ENCODE measurements at places on chromosomes 1 and 21.
A peak's percentile ranks its signal among the peaks of the same experiment; 100 is the strongest.

DNA sequence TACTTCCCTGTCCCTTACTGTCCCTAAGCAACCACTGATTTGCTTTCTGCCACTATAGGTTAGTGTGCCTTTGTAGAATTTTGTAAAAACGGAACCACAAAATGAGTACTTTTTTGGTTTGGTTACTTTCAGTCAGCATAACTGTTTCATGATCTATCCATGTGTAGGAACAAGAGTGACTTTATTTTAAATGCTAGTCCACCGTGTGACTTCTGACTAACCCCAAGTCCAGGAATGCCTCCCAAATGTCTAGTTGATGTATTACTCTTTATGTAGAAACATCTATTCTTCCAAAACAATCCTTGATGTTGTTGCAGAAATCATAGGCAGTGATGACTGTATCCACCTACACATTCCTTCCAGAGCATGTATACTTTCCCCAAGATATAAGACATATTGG is 21.3 kb downstream of the ATPAF1 start:
- no peak for DNase-seq

DNA sequence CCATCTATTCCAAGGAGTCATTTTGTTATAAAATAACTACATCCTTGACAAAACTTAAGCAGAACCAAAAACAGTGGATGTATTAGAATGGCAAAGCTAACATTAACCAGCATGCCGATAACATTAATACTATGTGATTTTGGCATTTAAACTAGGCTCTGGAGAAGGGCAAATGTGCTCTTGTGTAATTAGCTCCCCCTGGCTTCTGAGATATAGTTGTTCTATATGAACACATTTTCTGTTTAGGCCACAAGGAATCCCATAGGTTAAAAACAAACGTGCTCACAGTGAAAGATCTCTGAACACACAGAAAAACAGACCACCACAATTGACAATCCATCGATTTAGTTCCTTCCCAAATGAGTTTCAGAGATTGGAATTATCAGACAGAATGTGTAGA is 57.4 kb upstream of the TARS2 start:
- peak; percentile 8 for DNase-seq

DNA sequence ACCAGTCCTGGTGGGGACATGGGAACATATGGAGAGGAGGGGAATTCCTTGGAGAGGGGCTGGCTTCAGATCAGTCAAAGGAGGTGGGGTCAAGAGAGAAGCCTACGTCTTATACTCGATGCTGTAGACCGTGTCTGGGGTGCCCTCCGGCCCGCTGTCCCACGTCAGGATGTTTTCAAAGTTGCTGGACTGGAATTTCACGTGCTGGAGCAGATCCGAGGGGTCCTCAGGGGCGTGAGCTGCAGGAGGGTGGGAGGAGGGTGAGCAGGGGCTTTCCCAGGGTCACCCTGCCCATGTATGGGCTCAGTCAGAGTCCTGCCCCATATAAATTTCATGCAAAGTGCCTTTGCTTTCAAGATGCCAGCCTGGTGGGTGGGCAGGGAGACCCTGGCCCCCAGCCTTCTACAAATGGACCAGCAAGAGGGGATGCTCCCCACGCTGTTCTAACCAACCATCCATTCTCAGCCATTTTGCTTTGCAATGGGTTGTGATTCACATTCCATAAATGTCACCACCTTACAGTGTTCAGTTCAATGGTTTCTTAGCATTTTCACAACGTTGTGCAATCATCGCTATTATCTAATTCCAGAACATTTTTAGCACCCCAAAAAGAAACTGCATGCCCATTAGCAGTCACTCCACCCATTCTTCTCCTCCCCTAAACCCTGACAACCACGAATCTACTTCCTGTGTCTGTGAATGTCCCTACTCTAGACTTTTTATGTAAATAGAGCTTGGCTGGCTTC is 4.3 kb downstream of the IL22RA1 start:
- no peak for DNase-seq

DNA sequence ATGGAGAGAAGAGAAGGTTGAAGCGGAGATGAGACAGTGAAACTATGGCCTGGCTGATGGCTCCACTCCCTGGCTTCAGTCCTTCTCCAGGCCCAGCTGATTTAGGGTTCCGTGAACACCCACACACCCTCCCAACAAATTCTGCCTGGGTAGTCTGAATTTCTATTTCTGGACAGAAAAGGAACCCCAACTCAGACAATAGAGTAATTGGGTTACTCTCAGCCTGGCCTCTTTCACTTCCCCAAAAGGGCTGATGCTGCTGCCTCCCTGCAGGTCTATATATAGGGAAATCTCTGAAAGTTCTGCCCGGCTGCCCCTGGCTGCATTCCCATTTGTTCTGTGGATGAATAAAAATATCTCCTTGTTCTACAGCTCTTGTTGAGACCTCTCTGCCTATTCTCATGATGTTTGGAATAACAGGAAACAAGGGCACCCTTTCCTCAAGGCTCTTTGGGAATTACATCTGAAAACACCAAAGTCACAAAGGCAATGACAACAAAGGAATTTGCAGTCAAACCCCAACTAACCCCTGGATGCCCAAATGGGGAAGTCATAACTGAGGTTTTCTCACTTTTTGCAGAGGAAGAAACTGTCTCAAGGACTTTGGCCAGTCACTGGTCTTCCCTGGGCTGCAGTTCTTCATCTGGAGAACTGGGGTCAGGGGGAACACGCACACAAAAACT is 11.4 kb upstream of the ZSCAN20 start:
- DNase-seq: no peak

- DNase-seq: peak; percentile 48
Observed at GRCh38 chr1:19617376-19617775, 26.7 kb upstream of the NBL1 start.

GRCh38 chr1:59776960-59777852 is 37.5 kb upstream of the HOOK1 start:
- peak; percentile 81 for DNase-seq
